ENCODE measurements at places on chromosomes 4 and X.

GRCh38 chr4:7307394-7308099 is 115.2 kb downstream of the SORCS2 start:
- no peak for DNase-seq

DNA sequence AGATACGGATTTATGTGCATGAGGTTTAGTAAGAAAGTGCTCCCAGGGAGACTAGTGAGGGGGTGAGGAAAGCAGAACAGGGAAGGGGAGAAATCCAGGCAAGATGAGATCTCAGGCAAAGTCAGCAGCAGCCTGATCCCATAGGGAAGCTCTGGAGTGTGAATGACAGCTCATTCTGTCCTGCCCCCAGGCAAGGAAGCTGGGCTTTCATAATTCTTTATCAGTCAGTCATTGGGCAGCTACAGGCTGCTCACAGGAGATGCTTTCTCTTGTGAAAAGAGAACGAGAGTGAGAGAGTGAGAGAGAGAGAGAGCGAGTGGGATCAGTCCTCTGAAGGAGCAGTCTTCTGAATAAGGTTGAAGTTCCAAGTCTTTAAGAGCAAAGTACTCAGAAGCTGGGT is 48.1 kb downstream of the SRPX start:
- no peak for DNase-seq

- peak; percentile 34 for DNase-seq
These were observed 5.0 kb downstream of the FAM114A1 start for GRCh38 chr4:38872620-38873019.

- no peak for DNase-seq
These were observed 911.3 kb upstream of the LCORL start for GRCh38 chr4:18932730-18933339.

GRCh38 chr4:39043058-39043860 is 11.1 kb upstream of the TMEM156 start:
- DNase-seq: peak; percentile 24

- DNase-seq: no peak
These were observed 394.7 kb downstream of the IL1RAPL1 start for GRCh38 chrX:28981952-28982351.

GRCh38 chrX:108468486-108468885 is 28.8 kb downstream of the COL4A5 start:
- peak; percentile 73 for DNase-seq

GRCh38 chrX:119604766-119605463 is 1.3 kb downstream of the NKRF start:
- DNase-seq: no peak

- DNase-seq: no peak
These were observed 188.2 kb upstream of the ATP6AP2 start for GRCh38 chrX:40392599-40392998.

DNA sequence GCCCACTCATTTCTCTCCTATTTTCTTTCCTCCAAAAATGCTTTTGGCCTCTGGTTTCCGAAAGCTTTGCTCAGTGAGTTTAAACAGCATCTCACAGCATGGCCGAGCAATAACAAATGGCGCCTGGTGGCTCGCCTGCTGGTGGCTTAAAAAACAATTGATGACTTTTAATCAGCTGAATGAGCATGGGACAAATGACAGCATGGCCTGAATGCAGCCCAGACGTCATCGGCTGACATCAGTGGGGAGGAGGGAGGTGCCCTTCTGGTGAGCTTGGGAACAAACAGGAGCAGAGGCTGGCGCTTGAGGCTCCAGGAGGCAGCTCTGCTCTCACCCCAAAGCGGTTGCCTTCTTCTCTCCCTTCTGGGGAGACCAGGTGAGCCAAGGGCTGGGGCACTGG is 286.4 kb downstream of the BCOR start:
- no peak for DNase-seq

DNA sequence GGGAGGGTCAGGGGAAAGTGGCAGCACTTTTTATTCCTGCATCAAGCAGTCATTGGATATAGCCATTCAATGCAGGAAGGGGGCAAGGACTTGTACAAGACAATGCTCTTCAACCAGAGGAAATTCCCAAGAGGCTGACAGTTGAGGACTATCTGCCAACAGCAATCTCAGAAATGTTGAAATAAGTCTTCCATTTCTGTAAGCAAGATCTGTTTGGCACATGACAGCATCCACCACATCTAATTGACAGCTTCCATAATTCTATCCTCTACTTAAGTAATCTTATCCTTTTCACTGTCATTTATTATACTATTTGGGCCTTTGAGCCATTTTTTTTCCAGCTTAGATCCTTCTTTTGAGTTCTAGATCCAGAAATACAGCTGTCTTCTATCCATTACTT is 110.7 kb downstream of the CFAP299 start:
- peak; percentile 50 for DNase-seq

GRCh38 chrX:66164470-66164869 is 423 bp downstream of the HEPH start:
- DNase-seq: no peak

- peak; percentile 84 for DNase-seq
These were observed 29.6 kb downstream of the REST start for GRCh38 chr4:56937262-56937661.

DNA sequence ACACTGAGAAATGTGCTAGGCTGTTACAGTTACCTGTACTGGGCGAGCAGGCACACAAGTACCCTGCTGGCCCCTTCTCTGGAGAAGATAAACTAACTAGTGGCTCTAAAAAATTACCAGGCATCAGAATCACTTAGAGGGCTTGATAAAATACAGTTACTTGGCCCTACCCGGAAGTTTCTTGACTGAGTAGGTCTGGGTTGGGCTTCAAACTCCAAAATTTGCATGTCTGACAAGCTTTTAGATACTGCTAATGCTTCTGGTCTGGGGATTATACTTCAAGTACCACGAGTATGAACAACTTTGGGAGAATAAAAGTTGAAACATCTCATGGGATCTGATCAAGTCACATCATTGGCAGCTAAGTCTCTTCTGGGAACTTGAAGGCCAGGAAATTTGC is 30.8 kb downstream of the CEP135 start:
- no peak for DNase-seq

- DNase-seq: peak; percentile 68
These were observed 368.0 kb downstream of the GBA3 start for GRCh38 chr4:23060776-23061175.
